ENCODE measurements at places on chromosomes 6 and 20.

- no peak overlapping the region for H3K4me3 ChIP-seq
- no peaks in the 10 kb centered on the region for H3K4me1 ChIP-seq
- no peaks in the 10 kb centered on the region for H3K27me3 ChIP-seq
- H3K27ac ChIP-seq = no peak overlapping the region
Measured at GRCh38 chr6:97176468-97176867, 106.5 kb downstream of the MMS22L start.

GRCh38 chr6:16741112-16742016 lies 19.9 kb downstream of the ATXN1 start:
- H3K27ac ChIP-seq = no peak overlapping the region
- H3K4me3 ChIP-seq = no peak overlapping the region
- no peak for DNase-seq
- no peaks in the 10 kb centered on the region for H3K27me3 ChIP-seq

GRCh38 chr20:47784599-47785310 lies 526 bp downstream of the SULF2 start:
- DNase-seq = no peak
- H3K4me1 ChIP-seq = peaks cover 16% of the 10 kb centered on the region
- peak overlapping the region; percentile 55 for H3K4me3 ChIP-seq
- H3K27ac ChIP-seq = no peak overlapping the region
- H3K27me3 ChIP-seq = peaks cover 72% of the 10 kb centered on the region

DNA sequence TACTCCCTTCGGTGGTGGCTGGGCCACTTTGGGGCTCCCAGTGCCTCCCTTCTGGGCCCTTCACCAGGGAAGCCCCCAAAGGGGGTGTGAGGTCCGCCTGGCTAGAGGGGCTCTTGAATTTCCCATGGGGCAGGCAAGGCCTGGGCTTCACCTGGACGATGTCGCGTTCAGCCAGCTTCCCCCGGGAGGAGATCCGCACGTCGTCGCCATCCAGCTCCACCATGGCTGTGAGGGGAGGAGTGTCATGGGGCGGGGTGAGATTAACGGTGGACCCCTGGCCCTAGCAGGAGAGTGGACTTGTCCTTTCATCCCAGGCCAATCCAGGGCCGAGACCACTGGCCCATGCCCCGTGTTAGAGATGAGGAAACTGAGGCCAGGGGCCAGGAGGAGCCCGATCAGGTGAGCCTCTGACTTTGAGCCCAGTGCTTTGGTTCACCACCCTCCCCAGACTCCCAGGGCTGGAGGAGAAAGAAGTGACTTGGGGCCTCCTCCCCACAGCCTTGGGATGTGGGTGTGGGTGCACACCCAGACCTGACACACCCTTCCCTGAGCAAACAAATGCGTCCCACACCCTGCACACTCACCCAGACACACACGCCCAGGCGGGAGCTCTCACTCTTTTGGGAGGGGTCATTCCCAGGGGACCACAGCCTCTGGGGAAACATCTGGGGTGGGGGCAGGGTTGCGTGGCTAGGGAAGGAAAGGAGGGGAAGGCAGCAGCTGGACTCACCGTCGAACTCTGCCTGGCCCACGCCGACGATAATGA lies 46.1 kb downstream of the RAB44 start:
- peak overlapping the region; percentile 9 for H3K4me3 ChIP-seq
- no peaks in the 10 kb centered on the region for H3K36me3 ChIP-seq
- no peak for DNase-seq
- no peaks in the 10 kb centered on the region for H3K27me3 ChIP-seq

DNA sequence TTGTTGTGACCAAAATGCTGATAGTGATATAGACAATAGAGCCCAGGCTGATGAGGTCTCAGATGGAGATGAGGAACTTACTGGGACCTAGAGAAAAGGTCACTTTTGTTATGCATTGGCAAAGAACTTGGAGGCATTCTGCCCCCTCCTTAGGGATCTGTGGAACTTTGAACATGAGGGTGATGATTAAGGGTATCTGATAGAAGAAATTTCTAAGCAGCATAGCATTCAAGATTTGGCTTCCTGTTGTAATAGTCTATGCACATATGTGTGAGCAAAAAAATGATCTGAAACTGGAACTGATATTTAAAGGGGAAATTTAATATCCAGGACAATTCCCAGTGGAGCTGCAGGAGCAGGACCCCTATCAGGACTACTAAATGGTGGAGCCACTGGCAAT lies 17.1 kb downstream of the HLA-A start:
- peaks cover 5% of the 10 kb centered on the region for H3K36me3 ChIP-seq
- H3K27ac ChIP-seq = no peak overlapping the region
- H3K27me3 ChIP-seq = no peaks in the 10 kb centered on the region
- H3K4me3 ChIP-seq = no peak overlapping the region
- DNase-seq = no peak
- H3K4me1 ChIP-seq = peaks cover 29% of the 10 kb centered on the region

- H3K27me3 ChIP-seq = no peaks in the 10 kb centered on the region
- no peak for DNase-seq
- H3K27ac ChIP-seq = peak overlapping the region; percentile 95
- H3K4me1 ChIP-seq = peaks cover 13% of the 10 kb centered on the region
Measured at GRCh38 chr6:42978487-42978838, 518 bp downstream of the PEX6 start.

GRCh38 chr20:9021216-9021615 lies 47.7 kb upstream of the PLCB4 start:
- no peaks in the 10 kb centered on the region for H3K36me3 ChIP-seq
- no peaks in the 10 kb centered on the region for H3K27me3 ChIP-seq
- DNase-seq = no peak
- no peak overlapping the region for H3K4me3 ChIP-seq
- H3K27ac ChIP-seq = no peak overlapping the region
